ENCODE measurements at places on chromosomes 11 and 22.

DNA sequence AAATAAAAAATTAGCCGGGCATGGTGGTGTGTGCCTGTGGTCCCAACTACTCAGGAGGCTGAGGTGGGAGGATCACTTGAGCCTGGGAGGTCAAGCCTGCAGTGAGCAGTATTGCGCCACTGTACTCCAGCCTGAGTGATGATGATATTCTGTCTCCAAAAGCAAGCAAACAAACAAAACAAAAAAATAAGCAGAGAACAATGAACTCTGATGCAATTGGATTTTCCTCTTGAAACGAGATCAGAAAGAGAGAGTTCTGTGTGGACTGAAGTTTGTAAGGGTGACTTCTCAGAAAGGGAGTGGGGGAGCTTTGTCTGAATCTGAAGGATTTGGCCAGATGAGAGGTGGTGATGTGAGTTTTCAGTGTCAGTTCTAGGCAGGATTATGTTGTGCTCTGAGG is 6.0 kb upstream of the TMEM123 start:
- peak; percentile 28 for DNase-seq

DNA sequence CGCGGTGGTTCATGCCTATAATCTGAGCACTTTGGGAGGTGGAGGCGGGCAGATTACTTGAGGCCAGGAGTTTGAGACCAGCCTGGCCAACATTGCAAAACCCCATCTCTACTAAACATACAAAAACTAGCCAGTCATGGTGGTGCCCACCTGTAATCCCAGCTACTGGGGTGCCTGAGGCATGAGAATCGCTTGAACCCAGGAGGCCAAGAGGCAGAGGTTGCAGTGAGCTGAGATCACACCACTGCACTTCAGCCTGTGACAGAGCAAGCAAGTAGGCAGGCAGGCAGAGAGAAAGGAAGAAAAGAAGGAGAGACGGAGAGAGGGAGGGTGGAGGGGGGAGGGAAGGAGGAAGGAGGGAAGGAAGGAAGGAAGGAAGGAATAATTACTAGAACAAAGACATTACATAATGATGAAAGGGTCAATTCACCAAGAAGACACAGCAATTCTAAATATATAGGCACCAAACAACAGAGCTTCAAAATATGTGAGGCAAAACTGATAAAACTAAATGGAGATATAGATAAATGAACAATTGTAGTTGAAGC is 13.8 kb upstream of the CLDN5 start:
- no peak for DNase-seq

DNA sequence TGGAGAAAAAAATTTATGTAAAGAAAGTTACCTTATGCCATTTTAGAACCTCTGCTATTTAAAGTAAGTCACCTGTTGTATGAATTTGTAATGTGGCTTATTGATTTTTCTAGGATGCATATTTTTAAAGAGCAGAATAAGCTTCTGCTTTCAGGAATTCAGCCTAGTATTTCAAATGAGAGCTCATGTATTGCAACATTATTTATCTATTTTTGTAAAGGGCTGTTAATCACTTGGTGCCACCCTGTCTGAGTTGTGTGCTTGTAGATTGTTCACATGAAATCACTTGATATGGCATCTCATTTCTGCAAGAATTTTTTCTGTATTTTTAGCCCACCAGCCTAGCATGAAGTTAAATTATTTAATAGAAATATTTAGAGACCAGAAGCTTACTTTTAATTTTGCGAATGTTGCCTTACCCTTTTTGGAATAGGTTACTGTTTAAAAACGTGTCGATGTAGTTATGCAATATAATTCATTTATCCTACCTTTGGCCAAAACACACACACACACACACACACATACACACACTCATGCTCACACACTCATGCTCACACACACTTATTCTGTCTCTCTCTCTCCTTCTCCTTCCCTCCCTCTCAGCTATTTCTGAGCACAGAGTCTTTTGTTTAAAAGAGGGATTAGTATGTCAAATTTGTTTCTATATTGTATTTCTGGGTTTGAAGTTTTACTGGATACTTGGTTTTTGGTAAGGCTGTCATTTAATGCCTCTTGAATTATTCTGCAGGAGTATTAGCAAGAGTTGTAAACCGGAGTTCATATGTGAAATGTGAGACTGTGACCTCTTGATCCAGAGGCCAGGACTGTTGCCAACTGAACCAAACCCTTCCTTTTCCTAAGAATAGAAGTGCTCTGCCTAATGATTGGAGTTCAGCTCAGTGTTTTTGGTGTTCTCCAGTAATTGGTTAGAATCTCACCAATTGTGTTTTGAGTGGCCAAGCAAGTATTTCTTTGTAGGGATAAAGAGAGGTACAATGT is 34.4 kb downstream of the YAP1 start:
- peak; percentile 78 for DNase-seq

DNA sequence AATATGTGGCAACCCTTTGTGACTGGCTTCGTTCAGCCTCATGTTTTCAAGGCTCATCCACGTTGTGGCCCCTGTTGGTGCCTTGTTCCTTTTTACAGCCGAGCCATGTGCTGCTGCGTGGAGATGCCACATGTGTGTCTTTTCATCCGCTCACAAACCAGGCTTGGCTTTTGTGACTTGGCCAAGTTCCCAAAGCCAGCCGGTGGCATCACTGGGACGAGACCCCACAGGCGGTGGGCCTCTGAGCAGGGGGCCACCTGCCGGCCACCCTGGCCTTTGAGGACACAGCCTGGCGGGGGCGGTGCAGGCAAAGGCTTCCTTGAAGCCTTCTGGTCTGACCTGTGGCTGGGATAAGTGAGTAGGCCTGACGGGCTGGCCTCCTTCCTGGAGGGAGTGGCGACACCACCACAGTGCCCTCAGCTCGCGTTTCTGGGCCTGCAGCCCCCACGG is 10.5 kb downstream of the GRK2 start:
- peak; percentile 67 for DNase-seq

- no peak for DNase-seq
Measured at GRCh38 chr11:18578975-18579598, 9.4 kb downstream of the UEVLD start.

GRCh38 chr11:111975076-111975806 is 38.1 kb downstream of the DIXDC1 start:
- DNase-seq: no peak

DNA sequence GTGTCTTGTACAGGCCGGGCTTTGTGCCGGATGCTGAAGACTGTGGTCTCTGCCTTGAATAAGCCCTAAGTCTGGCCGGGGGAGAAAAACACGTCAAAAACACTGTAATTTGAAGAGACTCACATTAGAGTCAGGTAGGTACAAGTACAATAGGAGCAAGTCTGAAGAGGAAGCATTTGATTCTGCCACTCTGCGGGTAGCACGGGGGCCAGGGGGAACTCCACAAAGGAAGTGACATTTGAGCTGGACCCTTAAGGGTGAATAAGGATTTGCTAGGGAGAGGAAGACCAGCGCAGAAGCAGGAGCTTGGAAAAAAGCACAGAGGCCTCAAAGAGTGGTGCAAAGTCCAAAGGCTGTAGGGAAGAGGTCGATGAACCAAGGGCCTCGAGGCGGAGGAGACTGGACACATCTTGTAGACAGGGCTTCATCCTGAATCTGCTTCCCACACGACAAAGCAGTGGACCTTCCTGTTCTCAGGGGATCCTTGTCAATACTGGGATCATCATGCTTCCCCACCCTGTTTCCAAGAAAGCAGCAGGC is 38.7 kb downstream of the BUD13 start:
- DNase-seq: no peak

DNA sequence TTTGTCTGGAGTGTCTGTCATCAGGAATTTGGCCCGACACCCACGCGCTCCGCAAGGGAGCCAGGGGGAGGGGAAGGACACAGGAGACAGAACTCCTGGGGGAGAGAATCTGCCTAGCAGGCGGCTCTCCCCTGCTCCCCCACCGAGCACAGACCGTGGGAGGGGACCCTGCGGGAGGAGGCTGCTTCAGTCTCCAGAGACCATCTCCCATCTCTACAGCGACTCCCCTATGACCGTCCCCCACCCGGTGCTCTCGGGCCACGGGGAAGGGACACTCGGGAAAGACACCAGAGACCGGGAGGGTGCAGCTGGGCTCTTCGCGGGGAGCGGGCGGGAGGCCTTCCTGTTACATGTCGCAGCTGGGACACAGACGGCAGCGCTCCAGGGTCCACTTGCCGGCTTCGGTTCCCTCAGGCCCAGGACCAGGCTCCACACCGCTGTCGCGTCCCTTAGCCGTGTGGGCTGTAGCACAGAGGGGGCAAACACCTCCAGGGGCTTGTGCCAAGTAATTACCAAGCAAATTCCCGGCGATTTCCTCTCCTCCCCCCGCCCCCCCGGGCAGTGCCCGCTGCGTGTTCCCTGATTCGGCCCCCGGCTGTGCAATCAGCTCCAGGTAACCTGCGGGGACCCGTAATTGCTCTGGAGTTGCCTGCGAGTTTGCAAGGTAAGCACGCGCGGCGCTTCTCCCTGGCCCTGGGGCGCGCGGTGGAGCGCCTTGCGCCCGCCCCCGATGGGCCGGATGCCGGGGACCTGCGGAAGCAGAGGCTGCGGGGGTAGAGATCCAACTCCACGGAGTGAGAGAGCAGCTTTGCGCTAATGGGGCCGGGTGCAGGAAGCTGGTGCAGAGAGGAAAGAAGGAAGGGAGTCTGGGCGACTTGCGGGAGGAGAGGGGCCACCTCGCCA is 155.1 kb upstream of the CADM1 start:
- no peak for DNase-seq

All from fibroblast of mammary gland (primary cell).